ENCODE measurements at places on chromosomes 3 and 15.

GRCh38 chr3:42306499-42306898 is 40.5 kb upstream of the CCK start:
- no peak for DNase-seq

DNA sequence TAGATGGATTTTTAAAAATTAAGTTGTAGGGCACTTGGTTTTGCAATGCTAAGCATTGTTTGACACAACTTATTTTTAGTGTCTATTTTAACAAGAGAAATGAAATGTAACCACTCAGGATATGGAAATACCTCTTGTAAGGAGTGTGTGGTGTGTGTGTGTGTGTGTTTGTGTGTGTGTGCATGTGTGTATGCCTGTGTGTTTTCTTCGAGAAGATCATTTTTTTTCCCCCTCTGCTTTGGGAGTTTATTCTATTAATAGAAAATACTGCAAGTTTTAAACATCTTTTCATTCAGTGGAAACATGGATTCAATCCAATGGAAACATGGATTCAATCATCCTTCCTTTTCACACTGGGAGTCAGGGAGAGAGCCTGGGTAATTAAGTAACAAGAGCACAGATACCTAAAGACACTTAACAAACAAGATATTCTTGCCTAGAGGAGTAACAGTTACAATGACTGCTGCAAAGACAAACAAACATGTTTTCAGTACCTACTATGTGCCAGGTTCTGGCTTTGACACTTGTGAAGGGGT is 567.2 kb upstream of the TBL1XR1 start:
- no peak for DNase-seq

- no peak for DNase-seq
Observed at GRCh38 chr3:45950131-45950530, 6.9 kb downstream of the CXCR6 start.

- DNase-seq = no peak
Observed at GRCh38 chr15:73996939-73997338, 2.4 kb downstream of the PML start.

DNA sequence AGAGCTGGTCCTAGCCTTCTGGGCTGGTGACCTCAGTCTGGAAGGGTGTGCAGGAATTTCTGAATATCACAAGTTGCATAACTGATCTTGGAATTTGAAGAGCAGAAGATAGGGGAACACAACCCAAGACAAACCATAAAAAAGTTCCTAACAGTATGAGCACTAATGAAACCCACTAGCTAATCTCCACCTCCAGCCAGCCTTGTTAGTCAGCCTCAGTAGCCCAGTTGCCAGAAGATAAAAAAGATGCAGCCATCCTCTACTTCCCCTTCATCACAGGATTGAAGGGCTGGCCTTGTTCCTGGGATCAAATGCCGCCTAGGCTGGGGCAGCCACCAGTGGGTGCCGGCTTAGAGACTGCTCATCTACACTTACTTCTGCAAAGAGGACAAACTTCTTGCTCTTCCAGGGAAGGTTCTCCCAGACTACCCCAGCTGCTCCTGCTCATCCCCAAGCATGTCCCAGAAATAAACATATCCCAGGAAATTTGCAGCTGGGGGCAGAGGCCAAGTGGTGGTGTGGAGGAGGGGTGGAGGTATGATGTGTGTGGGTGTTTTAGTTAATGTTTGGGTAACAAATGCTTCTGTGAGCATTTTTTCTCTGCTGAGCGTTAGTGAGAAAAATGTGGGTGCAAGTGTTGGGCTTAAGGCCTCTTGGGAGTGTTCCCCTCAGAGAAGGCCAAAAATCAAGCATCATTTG is 9.2 kb upstream of the ITGA11 start:
- DNase-seq = no peak

- no peak for DNase-seq
Observed at GRCh38 chr3:20076296-20076997, 36.2 kb downstream of the KAT2B start.

DNA sequence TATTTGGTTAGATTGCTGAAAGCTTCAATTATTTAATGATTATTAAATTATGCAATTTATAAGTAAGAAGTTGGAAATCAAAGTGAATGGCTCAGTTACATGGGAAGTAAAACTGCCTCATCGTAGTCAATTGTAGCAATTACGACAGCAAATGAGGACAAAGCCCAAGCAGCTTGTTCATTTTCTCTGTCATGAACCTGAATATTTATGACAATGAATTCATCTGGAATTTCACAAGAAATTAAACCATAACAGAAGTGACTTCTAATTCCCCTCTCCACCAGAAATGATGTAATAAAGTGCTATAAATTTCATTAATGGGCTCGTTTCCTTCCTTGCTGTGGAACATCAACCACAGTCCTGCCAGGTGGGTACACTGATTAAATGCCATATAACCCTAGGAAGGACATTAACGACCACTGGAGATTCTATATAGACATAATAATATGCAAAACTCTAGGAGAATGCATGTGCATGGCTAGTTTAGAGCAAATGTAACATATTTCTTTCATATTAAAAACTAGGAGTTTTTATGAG is 273.8 kb upstream of the DCBLD2 start:
- DNase-seq = no peak

DNA sequence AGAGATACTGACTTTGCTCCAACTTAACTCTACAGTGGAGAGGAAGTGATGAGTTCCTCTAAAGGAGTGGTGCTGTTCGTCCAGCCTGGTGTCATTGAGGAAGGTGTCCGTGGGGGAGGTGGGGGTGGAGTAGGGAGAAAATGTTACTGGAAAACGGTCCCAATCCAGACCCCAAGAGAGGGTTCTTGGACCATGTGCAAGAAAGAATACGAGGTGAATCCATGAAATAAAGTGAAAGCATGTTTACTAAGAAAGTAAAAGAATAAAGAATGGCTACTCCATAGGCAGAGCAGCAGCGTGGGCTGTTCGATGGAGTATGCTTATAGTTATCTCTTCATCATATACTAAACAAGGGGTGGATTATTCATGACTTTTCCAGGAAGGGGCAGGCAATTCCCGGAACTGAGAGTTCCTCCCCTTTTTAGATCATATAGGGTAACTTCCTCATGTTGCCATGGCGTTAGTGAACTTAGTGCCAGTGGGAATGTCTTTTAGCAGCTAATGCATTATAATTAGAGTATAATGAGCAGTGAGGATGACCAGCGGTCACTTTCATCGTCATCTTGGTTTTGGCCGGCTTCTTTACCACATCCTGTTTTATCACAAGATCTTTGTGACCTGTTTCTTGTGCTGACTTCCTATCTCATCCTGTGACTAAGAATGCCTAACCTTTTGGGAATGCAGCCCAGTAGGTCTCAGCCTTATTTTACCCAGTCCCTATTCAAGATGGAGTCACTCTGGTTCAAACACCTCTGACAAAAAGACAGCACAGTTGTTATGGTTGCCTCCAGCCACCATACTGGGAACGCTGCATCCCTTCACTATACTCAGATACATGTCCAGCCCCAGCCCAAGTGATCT is 38.6 kb downstream of the CLEC3B start:
- DNase-seq = no peak

- DNase-seq = no peak
Observed at GRCh38 chr3:64924961-64925360, 237.2 kb upstream of the ADAMTS9 start.

- DNase-seq = no peak
Observed at GRCh38 chr3:23402728-23403492, 199.8 kb downstream of the UBE2E2 start.

- no peak for DNase-seq
Observed at GRCh38 chr15:80985981-80986380, 3.6 kb downstream of the MESD start.

DNA sequence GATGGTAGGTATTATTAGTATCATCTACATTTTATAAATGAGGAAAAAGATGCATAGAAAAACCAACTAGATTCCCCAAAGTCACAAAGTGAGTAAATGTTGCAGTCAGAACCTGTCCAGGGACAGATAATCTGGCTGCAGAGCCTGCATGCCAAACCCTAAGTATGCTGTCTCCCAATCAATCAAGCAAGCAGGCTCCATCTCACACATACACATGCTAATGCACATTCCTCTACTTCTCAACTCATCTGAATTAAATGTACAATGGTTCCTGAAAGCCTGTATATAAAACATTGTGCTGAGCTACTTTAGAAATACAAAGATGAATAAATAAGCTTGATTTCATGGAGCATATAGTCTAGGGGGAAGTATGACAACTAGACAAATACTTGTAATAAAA is 101.0 kb downstream of the CBLB start:
- no peak for DNase-seq

GRCh38 chr3:197686899-197687298 is 49.8 kb downstream of the RUBCN start:
- DNase-seq = no peak

GRCh38 chr3:3801494-3801841 is 2.2 kb downstream of the LRRN1 start:
- DNase-seq = no peak

DNA sequence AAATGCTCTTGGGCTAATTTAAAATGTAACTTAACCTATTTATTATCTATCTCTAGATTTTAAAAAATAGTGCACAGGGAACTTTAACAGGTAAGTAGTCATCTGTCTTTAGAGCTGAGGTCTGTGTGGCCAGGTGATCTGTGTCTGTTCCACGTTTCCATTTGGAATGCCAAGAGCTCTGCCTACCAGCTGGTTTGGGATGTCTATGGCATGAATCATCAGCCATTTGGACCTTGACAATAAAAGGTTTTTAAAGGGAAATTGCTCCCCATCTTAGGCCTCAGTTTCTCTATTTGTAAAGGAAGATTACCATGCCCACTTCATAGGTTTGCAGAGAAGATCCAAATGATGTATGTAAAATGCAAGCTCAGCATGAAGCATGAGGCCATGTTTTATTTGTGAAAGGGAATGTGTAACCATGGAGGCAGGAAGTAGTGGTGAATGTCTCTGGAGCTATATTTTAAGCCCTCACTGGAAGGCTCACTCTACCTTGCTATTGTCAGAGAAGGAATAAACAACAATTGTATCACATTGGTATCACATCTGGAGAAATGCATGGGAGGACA is 548.1 kb upstream of the LMCD1 start:
- DNase-seq = no peak

DNA sequence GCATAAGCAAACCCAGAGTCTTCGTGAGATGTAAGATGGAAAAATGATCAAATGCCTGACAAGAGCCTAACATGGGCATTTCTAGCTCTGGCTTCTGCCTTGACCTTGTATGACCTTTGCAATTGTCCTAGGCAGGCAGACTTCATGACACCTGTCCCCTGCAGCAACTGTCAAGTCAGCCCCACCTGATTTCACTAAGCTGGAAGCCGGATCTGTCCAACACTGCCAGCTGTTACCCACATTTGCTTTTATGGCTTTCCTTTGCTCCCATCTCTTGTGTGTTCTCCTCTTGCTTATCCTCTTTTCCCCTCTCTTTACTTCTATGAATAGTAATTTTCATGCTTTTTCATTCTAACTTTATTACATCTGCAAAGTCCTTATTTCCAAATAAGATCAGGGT is 48.5 kb upstream of the TNIK start:
- no peak for DNase-seq

DNA sequence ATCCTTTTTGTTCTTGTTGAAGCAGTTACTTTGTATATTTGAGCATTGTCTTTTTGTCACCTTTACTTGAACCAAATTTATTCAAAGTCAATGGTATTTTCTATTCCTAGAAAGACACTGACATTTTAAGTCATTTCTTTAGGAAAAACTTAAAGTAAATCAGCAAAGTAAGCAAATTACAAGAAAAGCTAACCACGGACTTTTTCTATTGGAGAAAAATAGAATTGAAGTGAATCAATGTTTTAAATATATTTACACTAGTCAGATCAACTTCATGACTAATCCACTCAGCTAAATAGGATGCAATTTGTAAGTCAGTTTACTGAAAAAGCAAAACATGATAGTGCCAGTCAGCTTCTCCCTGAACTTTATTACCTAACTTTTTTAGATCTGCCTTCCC is 733.8 kb upstream of the ALCAM start:
- DNase-seq = no peak

- DNase-seq = peak; percentile 4
Observed at GRCh38 chr15:56491110-56491722, 26.3 kb upstream of the MNS1 start.

DNA sequence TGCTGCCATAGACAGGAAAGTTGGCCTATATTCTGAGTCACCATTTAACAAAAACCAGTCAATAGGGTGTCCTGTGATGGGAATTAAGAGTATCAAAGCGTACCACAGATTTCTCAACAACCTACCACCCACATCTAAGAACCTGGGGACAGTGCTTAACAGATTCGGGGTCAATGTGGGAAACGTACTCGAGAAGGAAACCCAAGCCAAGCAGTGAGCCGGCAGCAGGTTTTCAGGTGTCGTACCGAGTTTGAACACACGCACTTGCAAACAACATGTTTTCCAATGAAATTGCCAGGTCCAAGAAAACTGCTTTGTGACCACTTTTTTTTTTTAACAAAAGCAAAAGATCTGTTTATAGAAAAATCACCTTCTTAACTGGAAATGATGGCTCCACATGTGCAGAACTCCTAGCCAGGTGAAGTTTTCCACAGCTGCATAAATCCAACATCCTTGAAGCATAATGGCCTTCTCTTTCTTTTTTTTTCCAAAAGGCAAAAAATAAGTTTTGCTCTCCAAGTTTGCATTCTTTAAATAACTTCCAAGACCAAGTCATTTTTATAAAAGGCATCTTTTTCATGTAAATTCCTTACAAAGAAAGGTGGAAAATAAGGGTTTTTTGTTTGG is 45.7 kb downstream of the ADAMTS17 start:
- no peak for DNase-seq

DNA sequence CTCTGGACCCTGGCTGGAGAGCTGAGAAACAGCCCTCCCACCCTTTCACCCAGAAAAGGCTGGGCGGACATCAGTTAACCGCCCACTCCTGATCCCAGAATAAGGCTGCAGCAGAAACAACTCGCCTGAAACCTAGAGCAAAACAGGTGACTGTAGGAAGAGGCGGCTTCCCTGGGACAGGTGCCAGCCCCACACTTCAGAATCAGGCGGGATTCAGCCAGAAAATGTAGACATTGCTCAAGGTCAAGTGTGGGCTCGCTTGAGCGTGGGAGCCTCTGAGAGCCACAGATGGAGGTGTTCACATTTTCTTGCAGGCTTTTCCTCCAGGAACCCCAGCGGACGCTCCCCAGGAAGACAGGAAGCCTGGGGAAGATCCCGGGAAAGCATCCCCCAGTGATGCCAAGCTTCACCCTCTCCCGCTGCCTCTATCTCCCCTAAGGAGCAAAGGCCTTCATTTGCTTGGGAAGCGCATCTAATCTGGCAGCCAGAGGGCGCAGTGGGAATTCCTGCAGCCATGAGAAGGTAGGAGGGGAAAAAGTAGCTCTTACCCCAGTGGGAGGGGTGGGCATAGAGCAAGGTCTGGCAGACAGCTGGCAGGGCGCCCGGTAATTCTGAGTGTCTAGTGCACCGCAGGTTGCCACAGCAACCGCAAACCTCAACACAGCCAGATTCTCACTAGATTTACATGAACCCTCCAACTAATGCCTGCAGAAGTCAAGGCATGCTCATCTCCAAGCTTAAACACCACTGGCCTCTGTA is 77.7 kb downstream of the OCA2 start:
- no peak for DNase-seq

GRCh38 chr3:124792341-124793040 is 62.2 kb downstream of the UMPS start:
- DNase-seq = no peak

DNA sequence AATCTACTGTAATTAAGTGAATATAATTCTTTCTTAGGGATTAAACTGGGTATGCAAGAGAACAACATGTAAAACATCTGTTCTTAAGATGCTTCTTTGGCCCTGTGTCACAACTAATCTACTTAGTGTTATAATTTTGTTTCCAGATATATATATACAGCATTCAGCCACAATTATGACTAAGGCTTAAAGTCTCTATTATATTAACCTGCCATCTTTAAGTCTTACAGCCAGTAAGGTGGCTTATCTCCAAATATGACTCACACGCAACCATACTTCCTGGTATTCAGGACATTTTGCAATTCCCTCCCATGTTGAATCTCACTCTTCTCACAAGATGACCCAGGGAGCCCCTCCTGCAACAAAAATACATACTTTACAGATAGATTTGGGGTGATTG is 6.6 kb upstream of the KBTBD8 start:
- DNase-seq = no peak
